ENCODE measurements at places on chromosomes 16 and 17. TPM values are rescaled to one million over a fixed set of nuclear protein-coding genes. Genes with fewer than 3 reads are reported as not detected.

DNAJA2 gene
- 64.0 TPM for polyA plus RNA-seq

PSMD12 gene
- 40.7 TPM for polyA plus RNA-seq

SLC6A2 gene
- polyA plus RNA-seq: 0.10 TPM

GP1BA gene
- polyA plus RNA-seq: 3.6 TPM

KRTAP4-9 gene
- not detected for polyA plus RNA-seq

KLHL11 gene
- polyA plus RNA-seq: 9.8 TPM

Data from left lung (tissue), 14 donors.